ENCODE measurements at places on chromosomes 7 and 10.

DNA sequence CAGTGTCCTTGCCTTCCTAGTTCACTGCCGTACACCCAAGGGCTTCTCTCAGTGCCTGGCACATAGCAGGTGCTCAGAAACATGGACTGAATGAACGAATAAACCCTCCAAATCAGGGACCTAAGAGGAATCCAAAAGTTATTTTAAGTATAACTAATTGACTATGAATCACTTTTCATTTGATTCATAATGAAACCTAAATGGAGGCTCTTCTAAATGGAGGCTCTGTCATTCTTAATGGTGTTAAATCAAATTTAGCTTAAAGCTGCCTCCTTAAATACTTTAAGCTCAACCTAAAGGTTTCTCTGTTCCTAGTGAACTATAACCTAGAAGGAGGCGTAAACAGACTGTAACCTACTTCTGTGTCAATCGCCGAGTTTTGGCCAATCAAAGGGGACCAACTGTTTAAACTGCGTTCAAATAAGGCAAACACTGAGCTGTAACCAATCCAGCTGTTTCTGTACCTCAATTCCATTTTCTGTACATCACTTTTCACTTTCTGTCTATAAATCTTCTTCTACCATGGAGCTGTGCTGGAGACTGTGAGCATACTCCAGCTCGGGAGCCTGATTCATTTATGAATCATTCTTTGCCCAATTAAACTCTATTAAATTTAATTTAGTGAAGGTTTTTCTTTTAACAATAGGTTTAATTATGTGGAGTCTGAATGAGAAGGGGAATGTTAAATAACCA lies 11.0 kb downstream of the PYROXD2 start:
- DNase-seq: no peak

- DNase-seq: no peak
Measured at GRCh38 chr7:143846692-143847091, 55.3 kb downstream of the TCAF1 start.

- DNase-seq: no peak
Measured at GRCh38 chr7:148060724-148061123, 529.8 kb upstream of the C7orf33 start.

DNA sequence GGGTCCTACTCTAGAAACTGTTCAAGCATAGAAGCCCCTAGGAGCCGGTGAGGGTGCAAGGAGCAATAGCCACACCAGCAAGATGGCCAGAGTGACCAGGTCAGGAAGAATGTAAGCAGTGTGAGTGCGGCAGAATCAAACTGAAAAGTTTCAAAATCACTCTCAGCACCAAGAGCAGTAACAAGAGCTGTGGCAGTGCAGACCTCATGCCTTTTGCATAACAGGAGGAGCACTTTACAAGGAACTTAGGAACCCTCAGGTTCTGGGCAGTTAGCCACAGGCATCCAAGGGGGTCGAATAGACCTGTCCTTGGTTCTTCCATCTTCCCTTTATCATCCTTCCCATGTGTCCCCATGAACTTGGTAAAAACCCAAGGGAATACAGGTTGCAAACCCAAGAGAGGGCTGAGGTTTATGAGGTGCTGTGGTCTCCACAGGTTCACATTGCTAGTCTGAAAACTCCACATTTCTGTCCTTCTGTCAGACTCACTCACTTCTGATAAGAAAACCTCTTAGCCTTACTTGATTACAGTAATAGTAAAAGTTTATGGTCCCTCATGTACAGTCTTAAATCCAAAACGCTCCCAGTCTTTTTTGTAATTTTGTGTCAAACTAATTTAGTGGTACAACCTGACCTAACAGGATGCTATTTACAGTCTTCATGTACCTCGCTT lies 78.4 kb downstream of the PON1 start:
- no peak for DNase-seq

GRCh38 chr7:154777489-154777888 lies 225.4 kb downstream of the PAXIP1 start:
- no peak for DNase-seq

DNA sequence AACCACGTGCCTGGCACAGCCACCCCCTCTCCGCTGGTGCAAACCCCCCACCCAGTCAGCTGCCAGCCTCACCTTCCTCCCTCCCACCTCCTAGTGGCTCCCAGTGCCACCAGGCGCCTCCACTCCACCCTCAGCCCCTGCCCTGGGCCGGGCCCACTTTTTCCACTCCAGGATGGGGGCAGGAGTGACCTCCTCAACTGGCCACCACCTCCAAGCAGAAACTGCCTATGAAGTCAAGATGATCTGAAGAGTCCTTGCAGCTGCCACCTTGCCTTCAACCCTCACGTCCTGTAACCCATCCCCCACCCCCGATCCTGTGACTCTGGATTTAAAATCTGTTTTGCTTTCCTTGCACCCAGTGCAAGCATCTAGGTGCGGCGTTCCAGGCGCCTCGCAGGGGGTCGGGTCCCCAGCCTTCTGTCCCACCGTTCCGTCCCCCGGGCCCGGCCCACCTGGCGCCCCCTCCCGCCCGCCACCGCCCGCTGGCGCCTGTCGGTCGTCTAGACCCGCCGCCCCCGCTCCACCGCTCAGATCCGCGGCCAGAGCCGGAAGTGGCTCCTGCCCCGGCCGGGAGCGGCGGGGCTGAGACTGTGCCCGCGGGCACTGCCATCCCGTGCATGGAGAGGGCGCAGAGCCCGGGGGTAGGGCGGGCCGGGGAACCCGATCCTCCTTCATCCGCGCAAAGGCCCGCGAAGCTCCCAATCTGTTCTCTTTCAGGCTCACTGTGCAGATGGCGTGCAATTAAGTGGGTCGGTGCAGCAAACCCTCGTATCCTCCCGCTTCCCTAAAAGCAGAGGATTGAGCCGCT lies 51.2 kb upstream of the GTF2I start:
- no peak for DNase-seq

DNA sequence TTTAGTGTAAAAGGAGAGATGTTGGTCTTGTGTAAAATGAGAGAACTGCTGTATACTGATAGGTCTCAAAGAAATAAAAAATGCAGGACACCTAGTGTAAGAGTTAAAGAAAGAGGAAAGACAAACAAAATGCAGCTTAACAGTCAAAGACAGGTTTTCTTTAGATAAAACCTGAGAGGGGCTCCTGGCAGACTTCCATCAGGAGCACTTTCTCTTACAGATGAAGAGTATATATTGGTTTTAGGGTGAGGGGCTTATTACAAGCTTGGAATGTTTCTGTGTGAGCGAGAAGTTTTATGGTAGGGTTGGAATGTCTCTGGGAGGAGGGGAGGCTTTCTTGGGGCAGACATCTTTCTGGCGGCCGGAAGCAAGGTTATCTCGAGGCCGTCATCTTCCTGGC lies 16.2 kb downstream of the ACBD7 start:
- DNase-seq: no peak

- no peak for DNase-seq
Measured at GRCh38 chr10:75018686-75019307, 92.7 kb upstream of the SAMD8 start.

- peak; percentile 12 for DNase-seq
Measured at GRCh38 chr7:17123020-17123419, 175.4 kb upstream of the AHR start.

GRCh38 chr7:46814516-46815250 lies 767.2 kb downstream of the TNS3 start:
- DNase-seq: no peak

- DNase-seq: no peak
Measured at GRCh38 chr7:115827305-115828045, 203.1 kb downstream of the TFEC start.

DNA sequence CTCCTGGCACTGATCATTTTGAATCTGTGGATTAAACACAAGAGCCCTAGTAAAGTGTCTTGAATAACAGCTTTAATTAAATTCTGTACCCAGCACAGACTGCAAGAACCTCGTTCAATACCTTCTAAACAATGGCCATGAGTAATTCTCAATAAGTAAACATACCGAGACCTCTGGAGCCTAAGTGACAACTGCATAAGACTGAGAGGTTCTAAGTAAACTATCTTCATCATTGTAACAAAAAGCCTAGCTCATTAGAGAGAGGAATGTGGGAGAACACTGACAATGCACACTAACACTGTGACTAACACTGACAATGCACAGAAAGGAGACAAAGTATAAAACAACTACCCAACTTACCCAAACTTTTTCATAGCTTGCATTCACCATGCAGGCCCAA lies 117.4 kb downstream of the ELAPOR2 start:
- DNase-seq: no peak
